Foreskin fibroblast (primary cell): ENCODE measurements at places on chromosomes 7 and 10.

GRCh38 chr7:15855525-15856109 is 169.1 kb upstream of the MEOX2 start:
- DNase-seq, result no peak

GRCh38 chr7:47578579-47579270 is 3.2 kb downstream of the TNS3 start:
- peak; percentile 79 for DNase-seq

GRCh38 chr7:31345421-31345820 is 4.9 kb upstream of the NEUROD6 start:
- no peak for DNase-seq

DNA sequence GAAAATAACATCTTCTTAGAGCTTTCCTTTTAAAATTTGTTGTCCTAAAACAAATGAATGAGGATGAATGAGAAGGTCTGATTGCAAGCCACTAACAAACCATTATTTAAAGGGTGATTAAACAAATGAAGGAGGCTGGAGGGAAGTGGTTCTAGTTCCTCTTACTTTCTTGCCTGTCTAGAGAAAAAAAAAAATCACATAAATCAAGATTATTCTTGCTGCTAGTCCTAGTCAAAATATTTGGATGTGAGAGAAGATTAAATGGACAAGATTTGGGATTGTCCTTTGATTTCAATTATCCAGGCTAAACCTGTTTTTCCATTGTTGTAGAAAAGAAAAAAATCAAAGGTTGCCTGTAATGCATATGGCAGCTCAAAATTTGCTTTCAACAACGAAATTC is 3.3 kb downstream of the SKAP2 start:
- no peak for DNase-seq

- no peak for DNase-seq
Observed at GRCh38 chr10:50431133-50431532, 179.8 kb upstream of the ASAH2 start.

- no peak for DNase-seq
Observed at GRCh38 chr10:18424200-18424599, 227.2 kb downstream of the NSUN6 start.
